ENCODE measurements at places on chromosomes 1 and 21.

GRCh38 chr1:221381910-221382623 is 359.8 kb downstream of the DUSP10 start:
- DNase-seq = no peak

DNA sequence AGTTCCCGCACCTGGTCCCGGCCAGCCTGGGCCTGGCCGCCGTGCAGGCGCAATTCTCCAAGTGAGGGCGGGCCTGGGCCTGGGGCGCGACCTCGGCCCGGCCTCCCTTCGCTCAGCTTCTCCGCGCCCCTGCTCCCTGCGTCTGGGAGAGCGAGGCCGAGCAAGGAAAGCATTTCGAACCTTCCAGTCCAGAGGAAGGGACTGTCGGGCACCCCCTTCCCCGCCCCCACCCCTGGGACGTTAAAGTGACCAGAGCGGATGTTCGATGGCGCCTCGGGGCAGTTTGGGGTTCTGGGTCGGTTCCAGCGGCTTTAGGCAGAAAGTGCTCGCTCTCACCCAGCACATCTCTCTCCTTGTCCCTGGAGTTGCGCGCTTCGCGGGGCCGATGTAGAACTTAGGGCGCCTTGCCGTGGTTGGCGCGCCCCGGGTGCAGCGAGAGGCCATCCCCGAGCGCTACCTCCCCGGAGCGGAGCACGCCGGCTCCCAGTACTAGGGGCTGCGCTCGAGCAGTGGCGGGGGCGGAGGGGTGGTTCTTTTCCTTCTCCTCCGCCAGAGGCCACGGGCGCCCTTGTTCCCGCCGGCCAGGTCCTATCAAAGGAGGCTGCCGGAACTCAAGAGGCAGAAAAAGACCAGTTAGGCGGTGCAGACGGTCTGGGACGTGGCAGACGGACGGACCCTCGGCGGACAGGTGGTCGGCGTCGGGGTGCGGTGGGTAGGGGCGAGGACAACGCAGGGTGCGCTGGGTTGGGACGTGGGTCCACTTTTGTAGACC is 1.2 kb downstream of the OLIG1 start:
- DNase-seq = no peak

GRCh38 chr1:246364415-246364941 is 142.6 kb downstream of the SMYD3 start:
- no peak for DNase-seq

DNA sequence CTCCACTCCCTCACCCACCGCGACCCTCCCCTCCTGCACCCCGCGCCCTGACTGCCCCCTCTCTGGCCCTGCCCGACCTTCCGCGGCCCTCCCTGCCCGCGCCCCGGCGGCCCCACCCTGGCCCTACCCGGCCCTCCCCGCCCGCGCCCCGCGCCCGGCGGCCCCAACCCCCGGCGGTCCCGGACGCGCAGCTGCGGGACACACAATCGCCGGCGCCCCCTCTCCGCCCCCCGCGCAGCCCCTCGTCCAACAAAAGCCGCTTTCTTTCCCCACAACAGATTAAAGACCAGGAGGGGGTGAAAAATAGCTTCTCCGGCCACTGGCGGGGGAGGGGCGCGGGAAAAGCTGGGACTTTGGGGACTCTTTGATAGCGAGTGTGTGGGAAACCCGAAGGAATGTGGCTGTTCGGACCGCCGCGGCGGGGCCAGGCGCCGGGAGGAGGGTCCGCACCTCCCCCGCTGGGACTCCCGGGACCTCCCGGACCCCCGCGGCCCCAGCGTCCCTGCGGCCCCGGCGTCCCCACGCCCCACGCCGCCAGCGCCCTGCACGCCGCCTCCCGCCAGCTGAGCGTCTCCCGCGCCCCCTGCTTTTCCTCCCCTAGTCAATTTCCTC is 8.8 kb upstream of the ID3 start:
- DNase-seq = no peak

DNA sequence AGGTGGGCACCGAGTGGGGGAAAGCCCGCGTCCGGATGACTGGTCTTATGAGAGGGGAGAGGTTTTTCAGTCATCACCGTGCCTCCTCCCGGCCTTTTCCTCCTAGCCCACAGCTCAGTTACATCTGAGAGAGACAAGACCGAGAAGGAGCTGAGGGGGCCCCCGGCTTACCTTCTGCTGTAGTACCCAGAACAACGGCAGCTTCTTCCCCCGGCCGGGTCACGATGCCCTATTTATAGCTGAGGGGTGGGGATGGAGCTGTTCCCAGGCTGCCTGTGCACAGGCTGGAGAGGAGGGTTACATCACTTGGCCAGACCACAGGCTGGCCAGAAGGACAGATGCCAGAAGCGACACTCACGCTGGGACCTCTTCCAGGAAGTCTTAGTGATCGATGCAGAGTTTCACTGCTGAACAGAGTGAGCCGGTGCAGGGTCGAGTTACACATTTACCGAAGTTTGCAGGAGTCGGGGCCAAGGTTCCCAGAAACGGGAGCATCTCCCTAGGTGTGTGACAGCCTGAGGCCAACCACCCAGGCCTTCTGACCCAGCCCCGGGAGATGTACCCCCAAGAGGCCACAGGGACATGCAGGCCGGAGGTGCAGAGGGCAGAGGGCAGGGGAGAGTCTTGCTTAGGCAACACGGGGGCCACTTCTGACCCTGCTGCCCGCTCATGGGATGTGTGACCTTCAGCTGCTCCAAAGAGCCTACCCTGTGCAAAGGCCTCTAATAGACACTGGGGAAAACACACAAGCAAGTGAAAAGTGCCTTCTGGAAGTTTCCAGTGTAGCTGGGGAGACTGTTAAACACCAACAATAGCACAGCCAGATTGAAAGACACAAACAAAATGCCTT is at the start of gene AGT:
Gene AGT, minus strand, starts transcription at position 208 of the 850 bp plus-strand sequence. CDS start 3,299 bp downstream, outside the sequence.
- no peak for DNase-seq

DNA sequence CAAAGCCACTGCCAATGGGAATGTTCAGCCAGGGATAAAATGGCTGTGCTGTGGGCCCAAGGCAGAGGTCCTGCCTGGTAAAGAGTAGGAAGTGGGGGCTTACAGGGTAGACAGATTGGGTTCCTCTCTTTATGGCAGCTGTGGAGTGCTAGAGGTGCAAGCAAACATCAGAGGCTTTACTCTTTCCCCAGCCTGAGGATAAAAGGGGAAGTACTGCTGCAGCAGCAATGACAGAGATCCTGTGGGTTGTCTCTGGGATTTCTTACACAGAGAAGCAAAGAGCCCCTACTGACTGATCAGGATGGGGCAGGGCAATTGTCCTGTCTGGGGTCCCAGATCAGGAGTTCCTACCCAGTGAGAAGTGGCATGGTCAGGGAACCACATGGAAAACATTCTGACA is 54.2 kb downstream of the DRAM2 start:
- DNase-seq = no peak

DNA sequence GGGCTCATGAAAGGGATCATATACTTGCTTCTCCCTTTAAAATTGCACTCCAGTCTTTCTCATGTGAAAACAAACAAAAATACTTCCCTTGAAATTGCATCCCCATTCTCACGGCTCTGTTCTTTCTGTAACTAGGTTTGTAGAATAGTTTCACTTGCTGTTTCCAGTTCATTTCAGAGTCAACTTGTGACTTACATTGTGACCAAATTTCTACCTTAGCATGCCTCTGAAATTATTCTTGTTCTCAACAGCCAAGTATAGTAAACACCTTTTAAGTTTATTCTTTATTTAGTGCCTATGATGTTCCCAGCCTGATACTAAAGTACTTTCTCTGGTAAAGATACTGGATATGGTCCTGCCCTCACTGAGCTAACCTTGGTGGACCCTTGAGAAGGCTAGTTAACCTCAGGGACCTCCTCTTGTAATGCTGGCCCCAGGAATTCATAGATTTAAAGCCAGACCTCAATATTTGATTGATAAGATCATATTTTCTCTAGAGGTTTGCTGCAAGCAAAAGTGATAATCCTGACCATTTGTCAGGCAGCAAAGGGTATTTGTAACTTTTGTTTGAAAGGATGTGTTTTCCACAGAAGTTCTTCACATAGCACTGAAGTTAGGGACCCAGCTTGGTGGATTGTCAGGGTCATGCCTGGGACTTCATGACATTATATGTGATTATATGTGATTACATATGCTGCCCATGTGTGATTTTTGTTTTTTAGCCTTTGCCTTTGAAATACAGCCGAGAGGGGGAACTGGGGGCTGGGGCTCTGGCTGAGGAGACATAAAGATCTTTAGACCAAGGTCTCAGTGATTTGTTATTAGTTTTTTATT is 29.6 kb downstream of the VANGL2 start:
- DNase-seq = no peak

DNA sequence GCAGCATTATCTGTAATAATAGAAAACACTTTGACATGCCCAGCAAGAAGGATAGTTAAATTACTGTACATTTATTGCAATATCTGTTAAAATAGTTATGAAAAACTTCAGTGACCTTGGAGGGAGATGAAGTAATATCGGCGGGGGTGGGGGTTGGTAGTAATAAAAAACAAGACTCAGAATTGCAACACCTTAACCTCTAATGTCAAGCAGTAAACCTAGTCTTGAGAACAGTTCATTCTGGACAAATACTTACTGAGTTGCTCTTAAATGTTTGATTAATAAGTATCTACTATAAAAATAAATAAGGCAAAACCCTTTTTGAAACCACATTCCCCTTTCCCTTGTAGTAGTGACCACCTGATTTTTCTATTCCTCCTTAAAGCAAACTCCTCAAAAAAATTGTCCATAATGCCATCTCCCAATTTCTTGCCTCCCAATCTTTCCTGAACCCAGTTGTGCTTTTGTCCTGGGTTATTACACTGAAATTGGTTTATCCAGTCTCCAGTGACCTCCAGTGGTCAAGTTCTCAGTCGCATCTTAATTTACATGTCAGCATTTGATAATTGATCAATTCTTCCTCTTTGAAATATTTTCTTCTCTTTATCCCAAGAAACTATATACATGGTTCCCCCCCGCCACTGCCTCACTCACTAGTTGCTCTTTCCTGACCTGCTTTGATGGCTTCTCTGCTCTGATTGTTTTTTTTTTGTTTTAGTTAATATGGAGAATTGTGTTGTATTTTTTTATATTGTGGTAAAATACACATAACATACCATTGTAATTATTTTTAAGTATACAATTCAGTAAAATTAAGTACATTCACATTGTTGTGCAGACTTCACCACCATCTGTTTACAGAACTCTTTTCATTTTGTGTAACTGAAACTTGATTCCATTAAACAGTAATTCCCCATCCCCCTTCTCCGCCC is 36.8 kb downstream of the RAP1A start:
- peak; percentile 32 for DNase-seq

DNA sequence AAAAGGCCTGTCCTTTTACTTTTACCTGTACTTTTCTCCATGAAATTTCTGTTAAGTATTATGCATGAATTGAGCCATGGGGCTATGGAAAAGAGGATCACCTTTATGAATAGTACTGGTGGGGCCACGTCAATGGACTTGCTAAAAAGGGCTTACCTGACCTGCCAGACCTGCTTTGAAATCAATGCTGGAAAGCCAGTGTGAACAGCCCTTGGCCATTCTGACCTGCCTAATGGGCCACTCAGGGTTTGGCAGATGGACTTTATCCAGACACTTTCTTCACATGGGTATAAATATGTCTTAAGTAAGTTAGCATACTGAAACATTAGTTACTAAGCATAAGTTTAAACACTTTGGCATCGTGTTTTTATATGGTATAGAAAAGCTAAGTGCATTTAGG is 8.3 kb upstream of the GUK1 start:
- DNase-seq = no peak

DNA sequence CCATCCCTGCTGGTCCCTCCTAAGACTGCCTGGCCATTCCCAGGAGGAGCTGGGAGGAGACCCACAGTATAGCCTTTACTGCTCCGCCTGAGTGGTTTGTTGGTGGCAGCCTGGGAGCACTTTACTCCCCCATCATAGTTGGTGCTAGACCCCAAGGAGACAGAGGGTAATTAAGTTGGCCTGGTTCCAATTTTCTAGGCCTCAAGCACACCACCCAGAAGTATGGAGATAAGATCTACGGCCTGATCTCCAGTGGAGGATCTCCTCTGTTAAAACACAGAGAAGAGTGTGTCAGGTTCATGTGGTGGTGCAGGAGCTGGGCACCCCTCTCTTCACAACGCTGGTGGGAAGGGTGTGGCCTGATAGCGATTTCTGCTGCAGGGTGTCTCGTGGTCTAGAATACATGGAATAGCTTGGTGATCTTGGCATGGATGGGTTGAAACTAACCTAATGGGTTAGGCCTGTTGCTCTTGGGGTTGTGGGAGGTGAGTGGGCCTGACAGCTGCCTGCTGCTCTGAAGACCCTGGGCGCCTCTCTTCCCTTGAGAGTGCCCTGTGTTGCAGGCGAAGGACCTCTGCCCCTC is 68.5 kb downstream of the FASLG start:
- DNase-seq = no peak

- DNase-seq = no peak
Measured at GRCh38 chr1:25797939-25798338, 2.1 kb upstream of the SELENON start.

- no peak for DNase-seq
Measured at GRCh38 chr1:246221485-246222255, 285.4 kb downstream of the SMYD3 start.

GRCh38 chr1:13764588-13765332 is 64.8 kb downstream of the PRDM2 start:
- no peak for DNase-seq

DNA sequence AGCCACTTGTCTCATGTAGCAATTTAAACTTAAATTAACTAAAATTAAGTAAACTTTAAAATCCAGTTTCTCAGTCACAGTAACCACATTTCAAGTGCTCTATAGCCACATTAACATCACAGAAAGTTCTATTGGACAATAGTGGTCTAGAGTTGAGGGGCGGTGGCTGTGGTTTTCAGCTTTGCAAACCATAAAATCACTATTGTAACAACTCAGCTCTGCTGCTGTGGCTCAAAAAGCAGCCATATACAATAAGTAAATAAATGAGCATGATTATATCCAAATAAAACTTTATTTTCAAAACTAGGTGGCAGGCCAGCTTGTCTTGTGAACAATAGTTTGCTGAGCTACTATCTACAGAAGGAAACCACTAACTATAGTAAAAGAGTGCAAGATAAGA is 43.4 kb upstream of the C1orf53 start:
- DNase-seq = no peak

DNA sequence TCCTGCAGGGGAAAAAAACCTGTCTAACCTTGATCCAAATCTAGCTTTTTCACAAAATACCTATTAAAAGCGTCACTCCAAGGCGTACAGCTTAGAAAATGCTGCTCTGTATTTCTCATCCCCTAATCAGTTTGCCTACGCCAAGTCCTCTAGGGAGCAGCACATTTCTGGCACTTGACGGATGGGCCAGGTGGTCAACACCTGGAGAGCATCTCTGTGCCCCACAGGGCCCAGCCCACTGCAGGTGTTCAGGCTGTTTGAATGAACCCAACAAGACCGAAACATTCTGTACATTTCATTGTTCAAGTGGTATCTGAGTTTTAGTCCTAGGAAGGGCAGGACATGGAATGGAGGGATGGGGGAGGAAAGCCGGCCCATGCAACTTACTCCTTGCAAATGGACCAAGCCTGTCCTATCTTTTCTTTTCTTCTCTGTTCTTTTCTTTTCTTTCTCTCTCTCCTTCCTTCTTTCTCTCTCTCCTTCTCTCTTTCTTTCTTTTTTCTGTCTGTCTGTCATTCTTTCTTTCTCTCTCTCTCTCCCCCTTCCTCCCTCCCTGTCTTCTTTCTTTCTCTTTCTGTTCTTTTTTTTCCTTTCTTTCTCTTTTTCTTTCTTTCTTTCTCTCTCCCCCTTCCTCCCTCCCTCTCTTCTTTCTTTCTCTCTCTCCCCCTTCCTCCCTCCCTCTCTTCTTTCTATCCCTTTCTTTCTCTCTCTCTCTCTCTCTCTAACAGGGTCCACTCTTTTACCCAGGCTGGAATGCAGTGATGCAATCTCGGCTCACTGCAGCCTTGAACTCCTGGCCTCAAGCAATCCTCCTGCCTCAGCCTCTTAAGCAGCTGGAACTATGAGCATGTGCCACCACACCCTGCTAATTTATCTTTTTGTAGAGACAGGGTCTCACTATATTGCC is 29.1 kb downstream of the IGFN1 start:
- no peak for DNase-seq

- DNase-seq = no peak
Measured at GRCh38 chr1:169392406-169392805, 24.4 kb downstream of the BLZF1 start.

All from NCI-H460 (cell line).